ENCODE measurements at places on chromosomes 2 and 18. TPM values are rescaled to one million over a fixed set of nuclear protein-coding genes. Genes with fewer than 3 reads are reported as not detected.
A peak's percentile ranks its signal among the peaks of the same experiment; 100 is the strongest.

DNA sequence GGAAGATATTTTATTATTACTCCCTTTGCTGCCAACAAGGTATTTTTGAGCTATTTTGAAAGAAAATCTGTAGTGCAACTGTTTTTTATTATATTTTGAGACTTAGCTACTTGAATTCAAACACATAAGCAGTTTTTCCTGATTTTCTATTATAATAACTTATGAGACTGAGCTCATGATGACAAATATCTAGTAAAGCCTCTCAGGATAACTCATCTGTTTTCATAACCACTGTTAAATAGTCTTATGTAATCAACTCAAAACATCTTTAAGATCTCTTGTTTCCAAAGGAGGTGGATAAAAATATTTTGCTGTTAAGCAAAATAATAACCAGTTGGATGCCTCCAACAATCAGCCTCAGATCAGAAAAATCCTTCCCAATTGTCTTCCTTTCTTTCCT lies 21.9 kb upstream of the PPP1CB start:
- no peak for DNase-seq

GRCh38 chr2:118056165-118056534 lies 32.1 kb upstream of the INSIG2 start:
- DNase-seq: no peak

GRCh38 chr2:11796190-11797171 lies 50.0 kb downstream of the LPIN1 start:
- no peak for DNase-seq

- DNase-seq: no peak
Measured at GRCh38 chr2:5561006-5561405, 131.2 kb upstream of the SOX11 start.

DNA sequence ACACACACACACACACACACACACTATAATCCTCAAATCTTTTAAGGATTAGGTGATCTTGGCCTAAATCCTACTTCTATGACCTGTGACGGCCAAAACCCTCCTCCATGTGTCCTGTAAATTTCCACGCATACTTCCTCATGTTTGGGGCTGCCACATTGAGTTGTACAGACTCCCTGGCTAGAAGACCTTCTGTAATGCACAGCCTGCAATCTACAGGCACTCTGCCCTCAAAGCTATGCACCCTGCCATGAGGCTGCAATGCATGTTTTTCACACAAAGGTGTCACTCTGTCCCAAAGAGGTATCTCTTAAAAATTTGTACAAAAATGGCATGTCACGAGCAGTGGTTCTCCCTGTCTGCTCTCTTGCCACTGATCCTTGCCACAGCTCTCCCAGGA lies 26.4 kb upstream of the B4GALT6 start:
- no peak for DNase-seq

DNA sequence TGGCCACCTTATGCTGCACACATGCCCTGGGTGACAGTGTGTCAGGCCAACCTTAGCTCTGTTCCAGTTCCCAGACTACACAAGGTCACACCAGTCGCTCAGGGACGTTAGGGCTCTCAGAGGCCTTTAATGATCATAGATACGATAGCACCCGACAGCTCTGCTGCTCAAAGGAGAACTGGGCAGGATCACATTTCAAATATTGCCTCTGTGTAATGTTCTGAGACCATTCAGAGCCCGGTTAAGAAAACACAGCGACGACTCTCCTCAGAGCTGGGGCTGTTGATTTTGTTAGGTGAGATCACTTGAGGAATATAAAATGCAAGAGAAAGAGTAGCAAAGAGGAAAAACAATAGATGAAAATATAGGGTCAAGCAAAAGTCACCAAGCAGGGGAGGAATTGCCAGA lies 166.6 kb upstream of the TANK start:
- DNase-seq: no peak

- no peak for DNase-seq
Measured at GRCh38 chr2:222604749-222605515, 51.0 kb downstream of the FARSB start.

GRCh38 chr2:238087211-238087610 lies 12.9 kb upstream of the ESPNL start:
- DNase-seq: no peak

GRCh38 chr2:47917276-47917961 lies 11.1 kb upstream of the FBXO11 start:
- DNase-seq: no peak

- DNase-seq: no peak
Measured at GRCh38 chr18:23165271-23166068, 30.2 kb downstream of the CABLES1 start.

DNA sequence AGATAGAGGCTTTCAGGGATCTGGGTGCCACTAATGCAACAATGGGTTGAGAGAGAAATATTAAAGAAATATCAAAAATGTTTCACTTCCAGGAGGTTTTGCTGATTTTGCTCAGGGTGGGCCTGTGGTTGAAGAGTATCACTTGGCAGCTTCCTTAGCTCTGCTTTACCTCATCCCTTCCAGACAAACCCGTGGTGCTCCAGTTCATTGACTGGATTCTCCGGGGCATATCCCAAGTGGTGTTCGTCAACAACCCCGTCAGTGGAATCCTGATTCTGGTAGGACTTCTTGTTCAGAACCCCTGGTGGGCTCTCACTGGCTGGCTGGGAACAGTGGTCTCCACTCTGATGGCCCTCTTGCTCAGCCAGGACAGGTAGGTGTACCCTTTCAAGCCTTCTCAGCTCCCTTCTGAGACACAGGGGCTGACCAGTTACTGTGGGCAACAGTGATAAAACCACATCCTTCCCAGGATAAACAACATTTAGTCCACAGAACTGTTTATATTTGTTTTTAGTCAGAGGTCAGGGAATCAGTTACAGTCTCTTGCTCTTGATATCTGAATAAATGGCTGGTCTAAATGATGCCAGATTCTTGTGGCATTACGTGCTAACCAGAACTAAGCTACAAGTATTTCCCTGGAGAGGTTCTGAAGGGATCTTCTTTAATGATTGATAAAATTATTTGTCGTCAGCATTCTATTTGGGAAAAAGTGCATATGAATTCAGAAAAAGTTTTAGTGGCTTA lies 7.0 kb downstream of the SLC14A1 start:
- DNase-seq: no peak

GRCh38 chr2:181178823-181179412 lies 198.5 kb downstream of the UBE2E3 start:
- peak; percentile 61 for DNase-seq

DNA sequence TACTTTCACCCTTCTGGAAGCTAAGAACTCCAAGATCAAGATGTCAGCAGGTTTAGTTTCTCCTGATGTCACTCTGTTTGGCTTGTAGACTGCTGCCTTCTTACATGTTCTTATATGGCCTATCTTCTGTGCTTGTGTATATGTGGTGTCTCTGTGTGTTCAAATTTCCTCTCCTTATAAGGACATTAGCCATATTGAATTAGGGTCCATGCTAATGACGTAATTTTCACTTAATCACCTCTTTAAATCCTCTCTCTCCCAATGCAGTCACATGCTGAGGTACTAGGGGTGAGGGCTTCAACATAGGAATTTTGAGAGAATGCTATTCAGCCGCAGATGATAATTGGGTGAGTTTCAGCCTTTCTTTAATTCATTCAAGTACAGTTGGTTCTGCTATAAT lies 458.3 kb upstream of the SYT4 start:
- DNase-seq: no peak

- peak; percentile 97 for DNase-seq
Measured at GRCh38 chr2:85327822-85328617, at the start of gene TGOLN2. Gene TGOLN2 (minus strand): TSS chr2:85327989. CDS start chr2:85327962, 27 bp downstream.

GRCh38 chr2:204027091-204027490 lies 90.5 kb downstream of the ICOS start:
- DNase-seq: no peak

DNA sequence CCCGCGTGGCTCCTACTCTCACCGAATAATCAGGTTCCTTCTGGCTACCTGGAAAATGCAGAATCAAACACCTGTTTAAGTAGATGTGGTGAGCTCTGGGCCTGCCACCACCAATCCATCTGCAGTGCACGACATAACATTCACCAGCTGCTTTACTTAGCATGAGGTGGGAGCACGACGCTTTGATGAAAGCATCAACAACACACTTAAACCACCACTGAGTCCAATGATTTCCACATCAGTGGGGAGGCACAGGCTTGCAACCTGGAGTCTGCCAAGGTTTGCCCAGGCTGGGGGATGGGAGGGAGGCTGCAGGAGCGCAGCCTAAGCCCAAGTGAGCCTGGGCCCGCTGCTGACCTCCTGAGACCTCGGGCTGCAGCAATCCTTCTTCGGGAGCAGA lies 415.5 kb downstream of the MEIS1 start:
- no peak for DNase-seq

DNA sequence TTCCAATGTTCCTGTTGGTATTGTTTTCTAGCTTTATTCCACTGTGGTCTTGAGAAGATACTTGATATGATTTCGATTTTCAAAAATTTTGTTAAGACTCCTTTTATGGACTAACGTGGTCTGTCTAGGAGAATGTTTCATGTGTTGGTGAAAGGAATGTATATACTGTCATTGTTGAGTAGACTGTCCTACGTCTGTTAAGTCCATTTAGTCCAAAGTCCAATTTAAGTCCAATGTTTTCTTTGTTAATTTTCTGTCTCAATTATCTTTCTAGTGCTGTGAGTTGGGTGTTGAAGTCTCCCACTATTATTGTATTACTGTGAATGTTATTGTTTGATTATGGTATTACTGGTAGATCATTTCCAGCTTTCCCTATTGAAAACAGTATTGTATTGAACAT lies 55.8 kb upstream of the TTC27 start:
- DNase-seq: no peak

Gene LAMA1
- total RNA-seq: not detected

Gene ABCB11
- total RNA-seq: not detected

Gene MGAT4A
- 23.1 TPM for total RNA-seq

Gene KCNJ13
- not detected for total RNA-seq

Gene AGXT
- total RNA-seq: not detected

Gene DIS3L2
- 38.8 TPM for total RNA-seq

Gene SF3B1
- 287 TPM for total RNA-seq

Gene DNMT3A
- total RNA-seq: 8.9 TPM

Gene SLC30A3
- total RNA-seq: not detected

Gene SAG
- total RNA-seq: 0.05 TPM

Gene ZNF516
- 10.8 TPM for total RNA-seq

Gene HSPE1
- 140 TPM for total RNA-seq

Gene BBS5
- 5.7 TPM for total RNA-seq

Gene GLB1L
- total RNA-seq: 3.5 TPM
